ENCODE measurements at places on chromosomes 12 and 14.

DNA sequence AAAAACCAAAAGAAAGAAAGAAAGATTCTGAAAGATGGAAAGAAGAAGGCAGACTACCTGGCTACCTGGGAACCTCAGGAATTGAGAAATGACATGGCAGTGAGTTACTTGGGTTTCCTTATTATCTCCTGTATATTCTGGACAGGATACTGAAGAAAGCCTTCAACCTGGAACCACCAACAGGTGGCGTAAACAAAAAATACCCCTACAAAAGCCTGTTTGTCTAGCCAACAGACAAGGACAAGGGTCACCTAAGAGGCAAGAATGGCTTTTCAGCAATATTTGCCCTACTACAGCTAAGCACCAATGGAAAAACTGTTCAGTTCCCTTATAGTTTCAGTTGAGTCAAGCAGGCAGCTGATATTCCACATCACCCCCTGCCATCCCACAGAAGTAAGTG, 274.9 kb downstream of the GPHN start:
- no peak for DNase-seq

DNA sequence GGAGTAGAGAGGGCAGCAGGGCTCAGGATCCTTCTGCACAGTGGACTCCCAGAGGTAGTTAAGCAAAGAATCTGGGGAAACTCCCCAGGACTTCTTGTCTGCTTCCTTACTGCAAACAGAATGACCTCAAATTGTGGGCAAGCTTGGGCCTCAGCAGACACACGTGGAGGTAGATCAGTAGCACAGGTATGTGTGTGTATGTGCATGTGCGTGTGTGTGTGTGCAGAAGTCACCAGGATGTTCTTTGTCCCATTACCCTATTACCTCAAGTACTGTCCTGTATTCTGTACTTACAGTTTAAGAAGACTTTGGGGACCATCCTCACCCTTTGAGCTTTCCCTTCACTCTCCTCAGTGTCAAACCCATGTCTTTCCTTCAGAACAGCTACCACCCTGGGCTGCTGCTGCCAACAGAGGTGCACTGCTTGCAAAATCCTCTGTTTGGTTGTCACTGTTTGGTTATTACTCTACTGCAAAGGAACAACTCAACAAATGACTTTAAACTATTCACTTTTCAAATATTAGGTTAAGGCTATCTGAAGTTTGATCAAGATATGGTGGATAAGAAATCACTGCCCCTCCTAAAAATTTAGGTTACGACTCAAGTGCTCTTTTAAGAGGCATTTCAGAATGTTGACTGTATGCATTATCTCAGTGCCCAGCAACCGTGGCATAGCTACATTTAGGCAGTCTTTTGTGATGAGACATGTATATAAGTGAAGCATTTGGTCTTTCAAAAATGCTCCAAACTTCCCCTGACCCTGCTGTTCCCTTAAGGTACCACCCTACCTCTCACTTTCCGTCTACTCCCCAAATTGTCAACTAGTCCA, 78.2 kb upstream of the MBIP start:
- no peak for DNase-seq

DNA sequence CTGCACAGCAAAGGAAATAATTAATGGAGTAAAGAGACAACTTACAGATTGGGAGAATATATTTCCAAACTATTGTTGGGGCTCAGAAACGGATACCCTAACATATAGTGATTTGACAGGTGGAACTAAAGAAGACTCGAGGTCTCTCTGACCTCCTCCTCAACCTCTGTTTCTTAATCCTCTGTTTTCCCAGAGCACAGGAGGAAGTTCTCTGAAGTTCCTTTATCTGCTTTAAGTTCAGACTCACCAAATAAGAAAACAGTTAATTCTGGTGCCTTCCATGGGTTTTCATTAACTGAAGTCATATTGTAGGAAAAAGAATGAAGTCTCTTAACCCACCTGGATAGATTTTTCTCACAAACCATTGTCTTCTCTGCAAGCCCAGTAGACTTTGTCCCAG, 29.2 kb downstream of the CLEC2D start:
- no peak for DNase-seq

GRCh38 chr12:122309564-122310121, 43.3 kb upstream of the VPS33A start:
- no peak for DNase-seq

DNA sequence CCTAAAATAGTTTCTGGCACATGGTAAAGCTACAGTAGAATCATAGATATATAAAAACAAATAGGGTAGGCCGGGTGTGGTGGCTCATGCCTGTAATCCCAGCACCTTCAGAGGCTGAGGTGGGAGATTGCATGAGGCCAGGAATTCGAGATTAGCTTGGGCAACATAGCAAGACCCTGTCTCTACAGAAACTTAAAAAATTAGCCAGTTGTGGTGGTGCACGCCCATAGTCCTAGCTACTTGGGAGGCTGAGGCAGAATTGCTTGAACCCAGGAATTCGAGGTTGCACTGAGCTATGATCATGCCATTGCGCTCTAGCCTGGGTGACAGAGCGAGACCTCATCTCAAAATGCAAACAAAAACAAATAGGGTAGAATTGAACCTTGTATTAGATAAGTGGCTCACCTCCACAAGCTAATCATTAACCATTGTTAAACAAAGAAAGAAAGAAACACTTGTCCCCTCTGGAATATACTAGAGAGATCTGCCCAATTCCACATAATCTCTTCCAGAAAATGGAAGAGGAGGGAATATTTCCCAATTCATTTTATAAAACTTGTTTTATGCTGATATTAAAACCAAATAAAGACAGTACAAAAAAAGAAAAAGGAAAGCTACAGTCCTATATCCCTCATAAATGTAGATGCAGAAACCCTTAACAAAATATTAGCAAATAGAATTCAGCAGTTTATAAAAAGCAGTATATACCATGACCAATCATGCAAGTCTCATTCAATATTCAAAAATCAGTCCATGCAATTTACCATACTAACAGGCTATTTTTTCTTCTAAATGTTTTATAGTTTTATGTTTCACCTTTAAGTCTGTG, 22.7 kb upstream of the DHRS2 start:
- DNase-seq = no peak

DNA sequence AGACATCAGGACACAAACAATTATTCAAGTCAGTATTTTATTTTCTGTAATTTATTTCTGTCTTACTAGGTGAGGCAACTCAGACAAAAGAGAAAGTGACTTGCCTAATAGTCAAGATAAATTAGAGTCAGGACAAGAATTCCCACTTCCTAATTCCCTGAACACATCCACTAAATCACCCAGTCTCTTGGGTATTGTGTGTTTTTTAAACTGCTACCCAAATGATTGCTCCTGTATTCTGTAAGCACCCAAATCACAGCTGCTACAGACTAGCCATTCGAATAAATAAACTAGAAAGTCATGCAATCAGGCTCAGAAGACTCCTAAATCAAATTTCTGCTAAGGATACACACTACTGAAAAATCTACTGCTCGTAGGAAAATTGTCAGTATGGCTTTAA, 263.0 kb downstream of the DUSP6 start:
- DNase-seq = no peak

- DNase-seq = no peak
Measured at GRCh38 chr12:90327793-90328743, 619.4 kb upstream of the ATP2B1 start.

DNA sequence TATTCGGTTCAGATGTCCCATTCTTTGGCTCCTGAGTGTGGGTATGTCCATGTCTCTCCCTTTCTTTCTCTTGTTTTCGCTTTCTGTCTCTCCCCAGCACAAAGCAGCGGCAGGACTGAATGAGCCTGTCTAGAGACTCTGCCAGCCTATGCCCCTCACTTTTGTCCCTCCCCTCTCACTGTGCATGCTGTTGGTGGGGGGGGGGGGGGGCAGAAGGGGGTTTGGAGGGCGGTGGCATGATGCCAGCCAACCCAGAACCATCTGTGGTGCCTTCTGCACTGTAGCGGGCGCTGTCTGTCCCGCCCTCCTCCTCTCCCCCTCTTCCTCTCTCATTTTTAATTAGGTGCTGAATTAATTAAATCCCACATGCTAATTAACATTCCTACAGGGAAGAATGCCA, 17.7 kb downstream of the NGDN start:
- DNase-seq = no peak

DNA sequence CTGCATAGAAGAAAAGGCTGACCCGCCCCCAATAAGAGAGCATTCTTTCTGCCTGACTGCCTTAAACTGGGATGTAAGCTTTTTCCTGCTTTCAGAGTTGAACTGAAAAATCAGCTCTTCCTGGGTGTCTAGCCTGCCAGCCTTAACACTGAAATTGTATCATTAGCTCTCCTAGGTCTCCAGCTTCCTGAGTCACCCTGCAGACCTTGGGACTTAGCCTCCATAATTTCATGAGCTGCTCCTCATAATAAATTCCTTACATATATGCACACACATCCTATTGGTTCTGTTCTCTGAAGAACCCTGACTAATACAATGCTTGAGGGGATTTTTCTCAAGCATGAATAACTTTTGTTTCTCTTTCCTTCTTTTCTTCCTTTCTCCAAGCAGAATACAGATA, 76.4 kb upstream of the FAR2 start:
- no peak for DNase-seq

GRCh38 chr12:63090716-63091115, 60.3 kb downstream of the AVPR1A start:
- no peak for DNase-seq

DNA sequence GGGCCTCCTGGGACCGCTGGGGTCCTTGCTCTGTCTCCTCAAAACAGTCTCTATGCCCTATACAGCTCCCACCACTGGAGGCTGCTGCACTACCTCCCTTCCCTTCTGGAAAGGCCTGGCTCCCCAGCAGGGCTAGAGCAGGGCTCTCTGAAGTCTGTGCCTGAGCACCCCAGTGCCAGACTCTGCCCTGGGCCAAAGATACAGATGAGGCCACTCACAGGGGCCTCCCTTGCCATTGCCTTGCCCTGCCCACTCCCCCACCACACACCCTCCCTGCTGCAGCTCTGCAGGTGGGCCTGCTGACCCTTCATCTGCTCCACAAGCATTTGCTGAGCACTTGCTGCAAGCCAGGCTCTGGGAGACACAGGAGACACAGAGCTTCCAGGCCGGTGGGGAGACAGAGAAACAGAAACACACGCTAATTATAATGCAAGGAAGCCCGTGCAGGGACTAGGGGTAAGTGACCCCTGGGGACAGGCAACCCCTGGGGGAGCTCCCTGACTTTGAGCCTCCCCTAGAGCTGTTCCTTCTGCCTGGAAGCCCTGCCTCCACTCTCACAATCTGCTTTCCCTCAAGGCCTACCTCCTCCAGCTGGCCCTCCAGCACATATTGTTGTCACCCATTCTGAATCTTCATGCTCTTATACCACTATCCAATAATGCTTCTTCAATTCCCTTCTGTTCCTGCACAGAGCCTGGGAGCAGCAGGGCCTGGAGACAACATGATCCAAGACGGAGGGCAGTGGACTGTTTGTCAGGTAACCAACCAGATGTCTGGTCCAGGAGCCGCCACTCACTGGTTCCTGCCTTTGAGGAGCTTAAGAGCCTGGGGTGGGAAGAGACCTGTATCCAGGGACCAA, 32.6 kb upstream of the PNMA1 start:
- no peak for DNase-seq

DNA sequence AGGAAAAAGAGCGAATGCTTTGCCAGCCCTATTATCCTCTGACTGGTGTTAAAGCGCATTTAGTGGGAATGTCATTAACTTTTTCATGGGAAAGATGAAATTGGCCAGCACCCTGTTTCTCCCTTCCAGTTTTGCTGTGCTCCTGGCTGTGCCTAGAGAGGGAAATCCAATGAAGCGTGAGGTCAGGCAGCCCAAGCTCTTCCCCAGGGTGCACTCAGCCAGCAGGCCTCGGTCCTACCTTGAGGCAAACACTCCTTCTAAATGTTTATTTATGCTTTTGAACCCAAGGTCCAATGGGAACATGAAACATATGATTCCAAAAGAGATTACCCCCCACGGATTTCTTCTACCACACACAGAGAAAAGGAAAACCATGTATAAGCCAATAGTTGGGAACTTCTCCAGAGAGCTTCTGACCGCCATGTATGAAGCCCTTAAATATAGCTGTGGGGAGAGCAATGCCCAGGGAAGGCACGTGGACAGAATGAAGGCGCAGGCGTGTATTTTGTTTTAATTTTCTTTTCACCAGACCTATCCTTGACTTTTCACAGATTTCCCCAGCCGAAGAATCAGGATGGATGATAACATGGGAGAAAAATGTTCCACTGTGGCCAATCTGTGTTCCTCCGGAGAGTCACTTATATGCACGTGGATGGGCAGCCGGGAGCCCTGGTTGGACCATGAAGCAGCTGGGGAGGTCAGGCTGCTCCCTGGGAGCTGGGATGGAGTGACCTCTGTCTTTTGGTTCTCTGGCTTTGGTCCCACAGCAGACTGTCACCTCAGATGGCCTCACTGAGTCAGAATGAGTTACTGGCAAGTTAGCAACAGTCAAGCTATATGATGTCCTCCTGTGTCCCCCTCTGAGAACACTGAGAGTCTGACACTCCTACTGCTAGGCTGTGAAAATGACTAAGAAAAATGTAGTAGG, 37.3 kb downstream of the GPR135 start:
- no peak for DNase-seq

GRCh38 chr14:22997676-22998323, 12.1 kb downstream of the C14orf93 start:
- no peak for DNase-seq

DNA sequence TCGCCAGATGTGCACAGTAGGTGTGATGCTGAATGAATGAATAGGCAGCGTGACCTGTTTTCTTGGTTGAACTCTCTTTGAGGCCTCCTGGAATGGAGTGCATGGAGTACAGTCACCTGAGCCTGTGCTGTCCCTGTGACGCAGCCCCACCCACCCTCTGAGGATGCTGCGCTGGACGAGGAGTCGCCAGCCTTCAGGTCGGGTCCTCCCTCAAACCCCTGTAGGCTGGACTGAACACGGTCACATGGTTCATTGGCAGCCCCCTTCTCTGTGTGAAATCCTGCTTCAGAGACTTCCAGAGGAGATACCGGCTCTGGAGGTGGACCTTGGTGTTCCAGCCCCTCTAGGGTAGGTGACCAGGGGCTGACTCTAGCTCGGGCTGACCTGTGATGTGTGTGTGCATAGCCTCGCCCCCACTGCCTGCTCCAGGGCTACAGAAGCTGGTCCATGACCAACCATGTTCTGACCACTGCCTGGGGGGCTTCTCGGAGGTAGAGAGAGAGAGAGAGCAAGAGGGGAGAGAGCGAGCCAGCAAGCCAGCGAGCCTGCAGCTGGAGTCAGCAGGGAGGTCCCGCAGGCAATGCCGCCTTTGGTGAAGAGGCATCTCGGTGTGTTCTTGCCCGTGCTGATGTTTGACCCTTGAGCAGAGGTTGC, 158.0 kb upstream of the RTL1 start:
- no peak for DNase-seq

DNA sequence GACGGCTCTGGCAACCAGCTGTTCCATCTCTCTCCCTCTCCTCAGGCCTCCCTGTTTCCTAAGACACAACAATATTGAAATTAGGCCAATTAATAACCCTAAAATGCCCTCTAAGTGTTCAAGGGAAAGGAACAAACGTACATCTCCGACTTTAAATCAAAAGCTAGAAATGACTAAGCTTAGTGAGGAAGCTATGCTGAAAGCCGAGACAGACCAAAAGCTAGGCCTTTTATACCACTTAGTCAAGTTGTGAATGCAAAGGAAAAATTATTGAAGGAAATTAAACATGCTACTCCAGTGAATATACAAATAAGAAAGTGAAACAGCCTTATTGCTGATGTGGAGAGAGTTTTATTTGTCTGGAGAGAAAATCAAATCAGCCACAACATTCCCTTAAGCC, 61.8 kb upstream of the CATSPERB start:
- DNase-seq = no peak

Measured in activated T-cell treated with anti-CD3 and anti-CD28 coated beads for 24 hours (primary cell).